Astrocyte (in vitro differentiated cells and primary cell): ENCODE measurements at places on chromosomes 7 and 10. TPM values are rescaled to one million over a fixed set of nuclear protein-coding genes. Genes with fewer than 3 reads are reported as not detected.

Gene NEUROD6
- not detected in 2 replicates for total RNA-seq

Gene ACTR3C
- 0.25 TPM in 1 of 2 replicates, not detected in the other for total RNA-seq

DNA sequence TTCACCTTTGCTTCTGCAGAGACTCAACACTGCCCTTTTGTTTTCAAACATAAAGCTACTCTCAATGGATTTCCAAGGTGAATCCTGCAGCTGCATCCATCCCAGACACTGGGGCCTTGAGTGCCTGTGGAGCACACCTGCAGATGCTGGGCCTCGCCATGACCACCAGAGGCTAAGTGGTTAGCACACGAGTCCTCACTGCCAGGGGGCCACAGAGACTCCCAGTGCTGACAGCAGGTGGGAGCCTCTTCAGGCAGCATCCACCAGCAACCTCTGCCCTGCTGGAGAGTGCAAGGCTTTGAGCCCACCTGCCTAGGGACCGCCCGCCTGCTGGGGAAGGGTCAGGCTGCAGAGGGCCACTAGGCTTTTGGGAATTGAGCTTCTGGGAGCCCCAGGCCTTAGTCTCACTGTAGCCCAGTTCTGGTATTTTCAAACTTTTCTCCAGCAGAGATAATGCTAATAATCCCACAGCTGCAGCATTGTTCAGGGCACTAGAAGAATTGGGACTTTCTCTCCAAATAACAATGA lies 9.4 kb upstream of the HPS1 start:
- no peak for DNase-seq

DNA sequence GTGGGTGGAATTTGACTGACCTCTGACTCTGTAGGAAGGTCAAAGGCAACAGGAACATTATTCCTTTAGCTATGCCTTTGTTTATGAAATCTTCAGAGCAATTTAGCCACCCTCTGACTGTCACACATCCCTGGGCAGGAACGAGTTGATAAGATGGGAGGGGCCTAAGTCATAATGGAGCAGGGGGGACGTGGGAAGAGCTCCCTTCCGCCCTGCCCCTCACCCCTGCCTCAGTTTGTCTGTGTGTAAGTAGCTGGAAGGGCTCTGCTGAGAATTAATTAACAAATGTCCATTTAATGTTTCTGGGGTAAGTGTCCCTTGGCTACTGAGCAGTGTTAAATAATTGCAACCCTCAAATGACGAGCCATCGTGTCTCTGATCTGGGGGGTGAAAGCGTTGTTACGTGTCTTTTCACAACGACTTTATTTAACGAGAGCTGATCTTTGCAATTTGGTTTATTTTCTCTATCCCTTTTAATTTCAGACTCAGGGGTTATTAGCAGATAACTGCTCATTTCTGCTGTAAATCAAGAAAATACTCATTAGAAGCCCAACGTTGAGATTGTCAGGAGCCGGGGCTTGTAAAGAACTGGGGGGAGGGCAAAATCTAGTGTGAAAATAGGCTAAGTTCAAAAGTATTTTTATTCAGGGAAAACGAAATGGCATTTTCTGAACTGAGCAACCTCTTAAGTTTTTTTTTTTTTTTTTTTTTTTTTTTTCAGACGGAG lies 12.5 kb upstream of the UNCX start:
- DNase-seq: no peak

GRCh38 chr10:108411894-108412293 lies 1247.4 kb upstream of the SORCS1 start:
- DNase-seq: no peak

DNA sequence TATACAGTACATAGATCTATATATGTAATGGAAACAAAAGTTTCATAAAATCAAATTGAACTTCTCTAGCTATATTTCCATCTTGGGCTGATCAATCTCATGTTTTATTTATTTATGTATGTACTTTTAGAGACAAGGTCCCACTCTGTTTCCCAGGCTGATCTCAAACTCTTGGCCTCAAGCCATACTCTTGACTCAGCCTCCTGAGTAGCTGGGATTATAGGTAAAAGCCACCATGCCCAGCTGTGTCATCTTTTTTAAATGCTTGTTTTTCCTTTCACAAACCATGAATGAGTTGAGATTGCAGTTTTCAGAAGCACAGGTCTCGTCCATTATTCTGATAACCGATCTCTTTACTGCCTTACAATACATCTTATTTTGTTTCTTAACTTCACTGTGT lies 400.9 kb downstream of the KCNMA1 start:
- peak; percentile 57 for DNase-seq

Gene ZNF107
- total RNA-seq: 5.7 and 7.8 TPM in 2 replicates

Gene GNGT1
- total RNA-seq: not detected in 2 replicates

GRCh38 chr7:142603870-142604448 lies 145.3 kb upstream of the PRSS1 start:
- DNase-seq: peak; percentile 33

GRCh38 chr7:131600085-131600881 lies 43.9 kb upstream of the PODXL start:
- DNase-seq: peak; percentile 60

DNA sequence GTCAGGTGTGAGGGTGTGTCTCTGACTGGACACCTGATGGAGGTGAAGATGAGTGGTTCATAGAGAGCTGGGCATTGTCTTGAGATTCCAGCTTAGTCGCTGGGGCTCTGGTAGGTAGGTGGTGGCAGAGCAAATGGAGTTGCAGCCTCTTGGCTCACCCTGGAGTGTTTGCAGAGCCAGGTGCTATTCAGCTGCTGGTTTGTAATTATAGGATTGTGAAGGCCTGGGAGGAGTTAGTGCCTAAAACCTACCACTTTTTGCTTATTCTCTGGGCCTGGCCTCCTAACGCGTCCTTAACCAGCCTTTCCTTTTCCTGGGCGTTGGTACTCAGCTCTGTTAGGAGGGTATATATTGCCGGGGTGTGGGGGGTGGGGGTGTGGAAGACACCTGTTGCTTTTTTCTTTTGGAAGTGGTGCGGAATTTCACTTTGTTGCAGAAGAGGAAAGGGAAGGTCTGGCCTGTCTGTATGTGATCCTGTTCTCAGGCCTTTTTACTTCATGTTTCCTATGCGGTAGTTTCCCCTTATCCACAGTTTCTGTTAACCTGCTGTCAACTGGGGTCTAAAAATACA lies 3.2 kb downstream of the PPRC1 start:
- no peak for DNase-seq

DNA sequence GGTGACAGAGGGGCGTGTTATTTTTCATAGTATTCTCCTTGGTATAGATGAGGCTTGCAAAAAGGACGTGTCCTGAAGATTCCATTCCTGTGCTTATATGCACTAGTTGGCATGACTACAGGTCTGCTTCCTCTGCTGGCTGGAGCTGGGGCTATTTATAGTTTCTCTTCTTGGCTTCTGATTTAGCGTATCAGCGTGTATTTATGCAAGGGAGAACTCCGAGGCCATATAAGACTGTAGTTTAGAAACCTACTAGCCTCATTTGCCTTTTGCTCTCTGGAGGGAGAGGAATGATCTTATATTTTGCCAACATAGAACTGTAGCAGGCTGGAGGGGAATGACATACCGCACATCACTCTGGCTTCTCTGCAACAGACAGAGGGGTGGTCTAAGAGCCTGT lies 39.7 kb downstream of the CACNB2 start:
- DNase-seq: peak; percentile 81

DNA sequence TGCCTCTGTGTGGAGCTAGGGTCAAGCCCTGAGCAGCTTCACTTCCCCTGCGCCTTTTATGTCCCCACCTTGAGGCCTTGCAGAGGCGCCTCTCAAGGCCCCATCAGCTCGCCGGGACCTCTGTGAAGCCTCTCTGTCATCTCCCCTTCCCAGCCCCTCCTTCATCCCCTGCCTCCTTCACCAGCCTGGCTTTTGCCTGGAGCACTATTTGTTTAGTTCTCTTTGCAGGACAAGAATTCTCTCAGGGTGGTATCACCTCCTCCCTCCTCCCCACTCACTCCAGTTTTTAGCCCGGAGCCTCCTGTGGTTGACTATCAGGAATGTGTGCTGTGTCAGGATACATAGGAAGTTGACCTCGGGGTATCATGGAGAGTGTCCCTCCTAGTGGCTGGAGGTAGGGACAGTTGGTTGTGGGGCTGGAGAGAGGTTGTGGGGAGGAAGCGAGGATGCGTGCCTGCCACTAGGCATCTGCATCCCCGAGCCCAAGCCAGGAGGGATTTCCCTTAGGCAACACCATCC lies 89.8 kb upstream of the ANLN start:
- no peak for DNase-seq

DNA sequence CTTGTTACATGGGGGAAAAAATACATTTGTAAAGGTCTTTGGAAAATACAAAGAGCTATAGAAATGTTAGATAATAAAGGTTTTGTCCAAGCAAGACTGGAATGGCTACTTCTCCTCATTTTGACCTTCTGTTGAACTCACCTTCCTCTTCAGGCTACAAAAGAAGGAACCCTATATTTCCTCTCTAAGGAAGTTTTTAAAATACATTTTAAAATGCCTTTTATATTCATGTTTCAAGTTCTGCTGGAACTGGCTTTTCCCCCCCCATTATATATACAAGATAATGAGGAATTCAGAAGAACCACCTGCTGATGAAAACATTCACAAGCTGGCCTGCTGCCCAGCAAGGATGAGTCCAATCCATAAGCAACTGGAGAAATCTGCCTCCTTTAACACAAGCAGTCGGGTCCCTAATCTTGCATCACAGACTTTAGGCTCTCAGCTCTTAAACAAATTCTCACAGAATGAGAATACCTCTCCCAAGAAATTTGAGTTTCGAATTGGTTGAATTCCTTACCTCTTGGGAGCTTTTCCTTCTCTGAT lies 44.6 kb downstream of the MTERF1 start:
- DNase-seq: peak; percentile 33

Gene UPK3B
- 0.64 TPM in 1 of 2 replicates, not detected in the other for total RNA-seq

- DNase-seq: peak; percentile 90
Measured at GRCh38 chr7:140607441-140607989, 33.1 kb downstream of the DENND2A start.

DNA sequence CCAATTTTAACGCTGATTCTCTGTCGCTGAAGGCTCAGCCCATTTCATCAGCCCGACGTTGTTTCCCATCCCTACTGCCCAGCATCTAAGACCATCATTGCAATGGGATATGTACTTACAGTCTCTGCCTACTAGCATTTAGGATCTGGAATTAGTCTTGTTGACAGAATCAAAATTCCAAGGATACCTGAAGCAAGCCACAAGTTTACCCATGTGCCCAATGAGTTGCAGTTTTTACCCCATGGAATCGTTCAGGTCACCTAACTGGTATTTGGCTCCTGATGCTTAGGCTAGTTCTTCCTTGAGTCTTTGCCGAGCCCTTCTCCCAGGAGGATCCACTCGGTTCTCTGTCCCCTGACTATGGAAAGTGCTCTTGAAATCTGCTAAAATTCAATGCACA lies 276.8 kb downstream of the DNAJB9 start:
- no peak for DNase-seq

DNA sequence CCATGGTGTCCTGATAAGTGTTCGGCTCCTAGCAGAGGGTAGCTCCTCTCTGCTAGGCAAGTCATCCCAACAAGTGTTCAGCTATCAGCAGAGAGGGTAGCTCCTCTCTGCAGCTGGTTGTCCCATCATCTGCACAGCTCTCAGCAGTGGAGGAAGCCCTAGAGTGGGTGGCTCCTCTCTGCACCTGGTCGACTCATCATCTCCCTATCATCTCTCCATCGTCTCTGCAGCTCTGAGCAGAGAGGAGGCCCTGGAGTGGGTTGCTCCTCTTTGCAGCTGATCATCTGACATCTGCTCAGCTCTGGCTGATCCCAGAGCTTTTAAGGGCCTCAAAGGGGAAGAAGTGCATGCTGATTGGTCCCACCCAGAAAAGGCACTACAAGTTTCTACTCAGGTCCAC lies 199.9 kb upstream of the KMT2E start:
- DNase-seq: no peak

Gene AKR1C4
- total RNA-seq: not detected in 2 replicates

- no peak for DNase-seq
Measured at GRCh38 chr10:87608756-87609155, 50.9 kb upstream of the PAPSS2 start.

- peak; percentile 29 for DNase-seq
Measured at GRCh38 chr10:116712519-116712918, 29.8 kb downstream of the HSPA12A start.

Gene HABP2
- total RNA-seq: not detected in 2 replicates

Gene LRGUK
- total RNA-seq: 0.43 and 0.64 TPM in 2 replicates

DNA sequence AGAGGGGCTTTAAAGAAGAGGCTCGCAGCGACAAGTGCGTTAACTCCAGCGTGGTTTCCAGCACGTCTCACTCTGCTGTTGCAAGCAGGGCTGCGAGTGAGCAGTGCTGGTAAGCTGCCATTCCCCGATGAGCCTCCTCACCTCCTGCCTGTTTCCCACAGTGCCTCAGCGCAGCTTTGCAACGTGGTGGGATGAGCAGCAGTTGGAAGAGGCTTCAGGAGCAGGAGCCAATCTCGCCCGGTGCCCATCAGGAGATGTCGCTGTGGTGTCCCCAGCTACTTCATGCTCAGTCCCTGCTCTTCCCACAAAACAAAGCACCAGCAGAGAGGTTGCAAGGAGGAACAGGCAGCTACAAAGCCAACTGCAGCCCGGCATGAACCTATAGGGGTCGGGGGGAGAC lies 2.4 kb upstream of the ADARB2 start:
- DNase-seq: no peak

DNA sequence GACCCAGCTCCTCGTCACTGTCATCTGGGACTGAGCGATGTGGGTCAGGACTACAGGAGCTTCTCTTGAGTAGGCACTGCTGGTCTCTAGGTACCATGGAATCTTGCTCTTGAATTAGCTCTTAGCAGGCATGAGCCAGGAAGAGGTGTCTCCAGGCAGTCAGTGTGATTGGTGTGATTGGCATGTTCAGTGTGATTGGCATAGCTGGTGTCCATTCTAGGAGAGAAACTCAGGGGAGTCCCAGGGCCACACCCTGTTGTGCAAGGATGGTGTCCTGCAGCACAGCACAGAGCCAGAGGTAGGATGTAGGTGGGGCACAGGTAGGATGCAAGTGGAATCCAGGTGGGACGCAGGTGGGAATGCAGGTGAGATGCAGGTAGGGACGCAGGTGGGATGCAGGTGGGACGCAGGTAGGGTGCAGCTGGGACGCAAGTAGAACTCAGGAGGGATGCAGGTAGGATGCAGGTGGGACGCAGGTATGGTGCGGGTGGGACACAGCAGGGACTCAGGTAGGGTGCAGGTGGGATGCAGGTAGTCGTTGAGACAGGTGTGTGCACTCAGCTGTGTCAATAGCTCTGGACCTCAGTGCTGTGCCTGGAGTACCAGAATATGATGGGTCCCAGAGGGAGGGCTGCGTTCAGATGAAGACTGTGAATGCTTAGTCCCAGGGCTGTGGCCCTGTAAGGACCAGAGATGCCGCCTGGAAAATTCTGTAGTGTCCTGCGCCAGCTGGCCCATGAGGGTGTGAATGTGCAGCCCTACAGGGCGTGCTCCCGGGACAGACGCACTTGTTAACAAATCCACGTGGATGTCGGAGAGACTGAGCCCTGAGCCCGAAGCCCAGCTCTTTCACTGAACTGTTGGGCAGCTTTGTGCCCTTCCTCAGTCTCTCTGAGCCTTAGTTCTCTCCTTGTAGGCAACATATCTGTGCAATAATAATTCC lies 248.2 kb upstream of the PITRM1 start:
- no peak for DNase-seq

- no peak for DNase-seq
Measured at GRCh38 chr7:2088801-2089200, 143.9 kb downstream of the MAD1L1 start.
